ENCODE measurements at places on chromosomes 4 and X. TPM values are rescaled to one million over a fixed set of nuclear protein-coding genes. Genes with fewer than 3 reads are reported as not detected.

Gene LRIT3
- total RNA-seq, result under 0.01 TPM

Gene HDX
- total RNA-seq, result 4.8 TPM

Gene NPFFR2
- total RNA-seq, result 0.32 TPM

Gene PDCL2
- not detected for total RNA-seq

Gene CTAG2
- not detected for total RNA-seq

Gene CXCL8
- total RNA-seq, result 294 TPM

Gene PRSS12
- 19.3 TPM for total RNA-seq

Gene SNCA
- 3.5 TPM for total RNA-seq

Gene APELA
- not detected for total RNA-seq
